MCF 10A (cell line): ENCODE measurements at places on chromosomes 3 and 15. TPM values are rescaled to one million over a fixed set of nuclear protein-coding genes. Genes with fewer than 3 reads are reported as not detected.

DNA sequence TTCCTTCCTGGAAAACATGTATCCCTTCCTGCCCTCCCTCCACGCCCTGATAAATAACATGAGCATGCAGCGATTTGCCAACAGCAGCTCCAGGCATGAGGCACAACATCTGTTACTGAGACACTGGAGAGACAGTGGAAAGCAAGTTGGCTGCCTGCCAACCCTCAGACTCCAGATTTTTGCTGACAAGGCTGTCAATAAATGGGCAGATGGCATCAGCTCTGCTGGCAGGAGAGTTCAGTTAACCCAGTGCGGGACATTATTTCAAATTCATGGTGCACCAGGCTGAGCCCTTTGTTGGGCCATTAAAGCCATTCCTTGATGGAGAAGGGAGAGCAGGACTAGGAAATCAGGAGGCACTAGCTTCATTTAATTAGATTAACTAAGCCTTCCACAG lies 293.3 kb downstream of the MEX3B start:
- DNase-seq, result peak; percentile 78

- DNase-seq, result no peak
These were observed 132.7 kb downstream of the CD47 start for GRCh38 chr3:107958146-107958545.

- peak; percentile 63 for DNase-seq
These were observed 114.6 kb downstream of the NFKBIZ start for GRCh38 chr3:101963902-101964362.

GRCh38 chr3:180265551-180265950 lies 228.8 kb upstream of the PEX5L start:
- peak; percentile 28 for DNase-seq

GRCh38 chr15:78750566-78750965 lies 60.7 kb downstream of the ADAMTS7 start:
- no peak for DNase-seq

- no peak for DNase-seq
These were observed 99.8 kb downstream of the TMEM108 start for GRCh38 chr3:133138017-133138416.

DNA sequence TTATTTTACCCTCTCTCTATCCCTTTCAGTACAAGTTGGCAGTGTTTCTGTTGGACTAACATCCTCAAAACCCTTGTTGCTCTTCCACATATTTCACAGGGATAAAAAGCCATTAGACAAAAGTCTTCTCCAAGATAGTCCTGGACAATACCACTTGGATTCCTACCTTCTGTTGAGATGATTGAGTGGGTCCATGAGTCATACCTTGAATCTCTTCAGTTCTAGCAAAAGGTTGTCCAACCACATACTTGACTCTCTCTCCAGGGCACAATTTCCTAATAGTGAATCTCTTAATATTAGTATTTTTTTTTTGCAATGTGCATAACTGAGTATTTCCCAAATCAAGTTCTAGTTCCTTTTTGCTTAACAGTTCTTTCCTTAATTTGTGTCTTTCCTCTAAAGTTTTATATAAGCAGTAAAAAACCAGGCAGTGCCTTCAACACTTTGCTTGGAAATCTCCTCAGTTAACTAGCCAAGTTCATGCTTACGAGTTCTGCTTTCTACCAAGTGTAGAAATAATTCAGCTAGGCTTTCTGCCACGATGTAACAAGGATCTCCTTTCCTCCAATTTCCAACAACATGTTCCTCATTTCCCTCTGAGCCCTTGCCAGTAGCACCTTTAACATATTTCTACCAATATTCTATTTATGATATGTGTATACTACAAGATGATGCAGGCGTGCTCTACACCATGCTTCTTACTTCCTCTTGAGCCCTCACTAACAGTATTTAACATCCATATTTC lies 68.3 kb upstream of the NEO1 start:
- no peak for DNase-seq

DNA sequence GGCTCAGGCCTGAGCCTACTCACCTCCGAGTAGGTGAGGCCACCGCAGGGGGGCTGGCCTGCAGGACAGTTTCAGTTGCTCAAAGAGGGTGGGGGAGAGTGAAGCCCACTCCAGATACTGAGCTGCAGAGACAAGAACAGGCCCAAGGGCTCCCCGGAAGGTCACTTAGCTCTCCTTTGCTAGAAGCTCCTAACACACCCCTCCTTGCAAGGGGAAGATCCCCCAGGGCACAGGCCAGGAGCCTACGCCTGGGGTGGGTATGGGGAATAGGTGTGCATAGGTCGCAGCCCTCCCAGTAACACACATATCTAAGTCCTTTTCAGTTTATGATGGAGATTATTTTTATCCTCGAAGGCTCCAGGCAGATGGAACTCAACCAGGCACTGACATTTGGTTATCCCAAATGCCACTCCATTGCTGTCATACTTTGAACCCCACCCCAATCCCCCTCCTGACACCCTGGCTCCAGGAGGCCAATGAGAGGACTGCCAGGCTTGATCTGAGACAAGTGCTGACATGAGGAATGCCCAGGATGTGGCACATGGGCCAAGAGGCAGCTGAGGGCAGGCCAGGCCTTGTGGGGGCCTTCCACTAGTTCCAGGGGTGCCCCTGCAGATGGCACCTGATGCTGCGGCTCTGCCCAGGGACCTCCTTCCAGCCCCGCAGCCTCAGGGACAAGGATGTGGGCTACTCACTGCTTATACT lies 1.1 kb upstream of the MUSTN1 start:
- no peak for DNase-seq

GRCh38 chr3:144003051-144003450 lies 31.4 kb downstream of the DIPK2A start:
- DNase-seq, result no peak

- peak; percentile 58 for DNase-seq
These were observed 108.9 kb upstream of the TRIM42 start for GRCh38 chr3:140568842-140569520.

- no peak for DNase-seq
These were observed 91.8 kb upstream of the ALDH1A3 start for GRCh38 chr15:100787567-100788417.

DNA sequence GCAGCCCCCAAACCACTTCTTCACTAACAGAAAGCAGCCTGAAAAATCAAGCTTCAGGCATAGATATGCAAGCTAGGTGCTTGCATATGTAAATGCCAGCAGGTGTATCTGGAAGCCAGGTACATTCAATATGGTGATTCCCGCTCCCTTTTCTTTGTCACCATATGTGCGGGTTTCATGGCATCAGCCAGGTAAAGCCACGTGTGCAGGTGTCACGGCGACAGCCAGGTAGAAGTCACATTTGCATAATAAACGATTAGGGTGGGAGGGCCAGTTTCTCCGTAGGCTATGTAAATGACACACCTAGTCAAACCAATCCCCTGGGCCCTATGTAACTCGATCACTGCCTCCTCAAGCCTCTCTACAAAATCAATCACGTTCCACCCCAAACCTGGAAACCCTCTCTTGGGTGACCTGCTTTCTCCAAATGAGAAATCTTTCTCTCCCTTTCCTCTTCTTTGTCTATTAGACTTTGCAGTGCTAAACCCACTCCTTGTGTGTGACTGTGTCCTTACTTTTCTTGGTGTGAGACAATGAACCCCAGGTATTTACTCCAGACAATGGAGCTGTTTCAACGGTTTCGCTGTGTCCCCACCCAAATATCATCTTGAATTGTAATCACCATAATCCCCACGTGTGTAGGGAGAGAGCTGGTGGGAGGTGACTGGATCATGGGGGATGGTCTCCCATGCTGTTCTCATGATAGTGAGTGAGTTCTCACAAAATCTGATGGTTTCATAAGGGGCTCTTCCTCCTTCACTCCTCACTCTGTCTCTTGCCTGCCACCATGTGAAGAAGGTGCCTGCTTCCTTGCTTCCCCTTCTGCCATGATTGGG lies 44.6 kb downstream of the ONECUT1 start:
- no peak for DNase-seq

DNA sequence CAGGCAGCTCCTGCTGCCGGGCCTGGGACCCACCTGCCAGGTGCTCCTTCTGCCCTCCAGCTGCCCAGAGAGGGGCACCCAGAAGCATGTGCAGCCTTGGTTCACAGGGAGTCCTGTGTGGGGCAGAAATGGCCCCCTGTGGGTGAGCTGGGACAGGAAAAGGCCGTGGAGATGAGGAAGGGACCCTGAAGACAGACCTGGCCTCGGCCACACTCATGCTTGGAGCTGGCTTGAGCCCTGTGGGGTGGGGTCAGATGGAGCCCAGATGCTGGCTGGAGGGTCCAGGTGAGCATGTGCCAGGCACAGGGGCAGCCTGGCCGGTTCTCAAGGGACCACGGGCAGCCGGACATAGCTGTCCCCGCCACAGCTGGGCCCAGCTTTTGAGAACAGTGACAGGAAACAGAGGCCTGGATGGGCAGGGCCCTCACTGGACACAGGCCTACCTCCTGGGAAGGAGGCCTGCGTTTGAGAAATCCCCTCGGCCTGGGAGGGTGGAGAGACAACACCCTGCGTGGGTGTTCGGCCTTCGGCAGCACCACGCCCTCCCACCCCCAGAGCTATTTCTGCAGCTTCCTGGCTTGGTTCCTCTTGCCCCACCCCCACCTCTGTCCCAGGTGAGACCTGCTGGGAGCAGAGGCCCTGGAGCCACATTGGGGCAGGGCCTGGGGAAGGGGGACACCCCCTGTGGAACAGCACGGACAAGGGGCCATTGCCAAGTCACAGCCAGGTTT lies 132.6 kb upstream of the MEF2A start:
- DNase-seq, result peak; percentile 76

DNA sequence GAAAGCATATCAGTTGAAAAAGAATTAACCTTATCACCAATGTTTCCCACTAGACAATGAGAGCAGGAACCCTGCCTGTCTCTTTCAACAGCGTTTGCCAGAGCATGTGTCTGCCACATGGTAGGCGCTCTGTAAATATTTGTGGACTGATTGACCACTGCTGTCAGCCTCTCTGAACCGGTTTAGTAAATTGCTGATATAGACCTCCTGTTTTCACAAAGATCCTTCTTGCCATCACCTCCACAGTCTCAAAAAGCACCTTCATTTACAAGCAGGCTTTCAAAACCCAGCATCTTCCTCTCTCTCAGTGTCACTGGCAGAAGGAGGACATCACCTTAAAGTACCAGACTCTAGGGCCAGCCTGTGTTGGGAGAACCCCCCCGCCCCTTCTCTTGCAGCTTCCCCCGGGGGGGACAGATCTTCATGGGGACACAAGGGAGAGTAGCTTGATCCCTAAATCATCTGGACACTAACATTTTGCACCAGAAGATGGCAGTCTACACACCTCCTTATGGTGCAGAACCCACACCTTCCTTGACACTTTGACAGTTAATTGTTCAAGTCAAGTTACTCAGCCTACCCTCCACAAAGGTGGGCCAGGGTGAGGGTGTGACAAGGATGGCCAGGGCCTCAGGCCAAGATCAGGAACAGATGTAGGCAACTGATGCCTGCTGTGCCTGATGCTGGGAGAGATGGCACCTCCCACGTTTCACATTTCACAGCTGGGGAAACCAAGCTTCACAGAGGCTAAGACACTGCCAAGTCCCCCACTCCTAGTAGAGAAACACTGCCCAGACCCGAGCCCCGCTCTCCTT lies 37.8 kb upstream of the USP3 start:
- DNase-seq, result peak; percentile 82

- DNase-seq, result no peak
These were observed 249.0 kb downstream of the NFKBIZ start for GRCh38 chr3:102098130-102098885.

DNA sequence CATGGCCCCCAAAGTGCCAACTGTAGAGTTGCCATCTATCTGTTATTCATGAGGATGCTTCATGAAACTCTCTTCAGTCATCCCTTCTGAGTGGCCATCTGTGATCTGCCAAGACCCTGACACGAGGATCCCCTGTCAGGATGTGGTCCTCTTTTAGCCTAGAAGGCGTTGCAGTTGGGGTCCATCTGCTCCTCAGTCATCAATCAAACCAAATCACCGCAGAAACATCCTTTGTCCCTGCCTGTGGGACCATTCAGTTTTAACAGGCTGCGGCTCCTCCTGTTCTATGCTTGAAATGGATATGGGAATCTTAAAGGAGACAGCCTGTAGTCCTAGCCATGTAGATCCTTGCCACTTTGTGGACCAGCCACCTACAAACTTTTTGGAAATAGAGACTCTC lies 5.9 kb upstream of the RPS27L start:
- no peak for DNase-seq

GRCh38 chr3:148601766-148602685 lies 95.7 kb upstream of the AGTR1 start:
- no peak for DNase-seq

DNA sequence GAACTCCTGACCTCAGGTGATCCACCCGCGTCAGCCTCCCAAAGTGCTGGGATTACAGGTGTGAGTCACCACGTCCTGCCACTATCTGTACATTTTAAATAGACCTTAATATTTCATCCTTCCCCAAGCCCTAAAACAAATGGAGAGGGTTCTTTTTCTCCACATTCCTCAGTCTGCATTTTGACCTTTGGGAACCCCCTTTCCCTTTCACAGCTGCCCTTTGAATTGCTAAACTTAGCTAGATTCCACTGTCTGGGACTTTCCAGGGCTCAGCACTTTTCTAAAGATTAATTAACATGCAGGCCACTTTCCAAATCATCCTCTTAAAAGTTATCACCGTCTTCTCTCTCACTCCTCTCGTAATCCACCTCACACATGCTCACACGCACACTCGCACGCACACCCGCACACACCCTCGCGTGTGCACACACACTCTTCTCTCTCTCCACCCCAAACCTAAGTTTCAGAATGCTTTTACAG lies 124.2 kb downstream of the TMCO5A start:
- DNase-seq, result peak; percentile 6

- DNase-seq, result no peak
These were observed 23.1 kb downstream of the RAB7A start for GRCh38 chr3:128749035-128749434.

- no peak for DNase-seq
These were observed 27.8 kb upstream of the LIPC start for GRCh38 chr15:58404020-58404419.

- DNase-seq, result peak; percentile 88
These were observed 1.9 kb downstream of the GNAI2 start for GRCh38 chr3:50237754-50238548.

DNA sequence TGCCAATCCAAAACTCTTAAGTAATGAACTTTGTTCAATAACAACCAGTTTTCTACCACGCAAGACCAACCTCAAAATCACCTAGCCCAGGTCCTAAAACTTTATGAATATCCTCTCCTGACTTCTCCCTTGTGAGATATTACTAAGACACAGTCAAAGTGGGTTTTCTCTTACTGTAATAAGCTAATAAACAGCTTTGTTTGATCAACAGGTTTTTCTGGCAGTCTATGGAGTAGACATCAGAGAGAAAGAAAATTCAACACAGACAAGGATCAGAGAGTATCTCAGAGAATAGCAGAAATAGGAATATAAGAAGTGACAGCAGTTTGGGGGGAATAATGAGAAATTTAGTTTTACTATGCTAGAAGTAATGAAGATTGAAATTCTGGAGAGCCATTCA lies 79.6 kb downstream of the NR2E3 start:
- no peak for DNase-seq

The CACNA2D3 gene
- 1.5 and 2.3 TPM in 2 replicates for total RNA-seq

The GOLGA6D gene
- total RNA-seq, result not detected in 2 replicates

The ACAN gene
- total RNA-seq, result not detected in 2 replicates

The GOLGA6L4 gene
- 1.9 and 2.3 TPM in 2 replicates for total RNA-seq

The SEMA6D gene
- 0.65 and 1.1 TPM in 2 replicates for total RNA-seq

The RMDN3 gene
- total RNA-seq, result 31.8 and 36.1 TPM in 2 replicates

The PGBD4 gene
- total RNA-seq, result 2.4 and 2.6 TPM in 2 replicates

The LRRC31 gene
- not detected in 2 replicates for total RNA-seq

The FBXO40 gene
- total RNA-seq, result not detected in 2 replicates

The WDR72 gene
- total RNA-seq, result not detected in 2 replicates

The SLC2A2 gene
- not detected in 2 replicates for total RNA-seq

The LDHAL6B gene
- not detected in 2 replicates for total RNA-seq

The ATP2B2 gene
- not detected in 2 replicates for total RNA-seq

The TNNC1 gene
- total RNA-seq, result 0.61 TPM in 2 replicates

The GOLGA8M gene
- 1.2 and 1.6 TPM in 2 replicates for total RNA-seq

The OXTR gene
- 0.63 and 1.2 TPM in 2 replicates for total RNA-seq
